ENCODE measurements at places on chromosomes 1 and 21.

DNA sequence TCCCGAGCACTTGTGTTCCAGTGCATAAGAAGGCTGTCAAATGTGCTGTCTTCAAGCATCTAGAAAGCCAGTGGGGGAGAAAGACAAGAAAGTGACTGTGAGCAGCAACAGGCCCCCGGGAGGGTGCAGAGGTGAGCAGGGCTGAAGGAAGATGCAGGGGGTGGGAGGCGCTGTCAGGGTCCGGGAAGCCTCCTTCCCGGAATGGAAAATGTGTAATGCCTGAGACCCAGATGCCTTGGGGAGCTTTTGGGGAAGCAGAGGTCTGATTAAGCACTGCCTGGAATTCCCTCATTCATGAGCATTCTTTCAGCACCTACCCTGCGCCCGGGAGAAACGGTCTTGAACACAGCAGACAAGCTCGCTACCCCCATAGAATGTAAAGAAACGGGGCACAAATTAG lies 1.3 kb downstream of the NPHP4 start:
- DNase-seq = no peak

GRCh38 chr1:1359664-1360468 lies 1.5 kb upstream of the MXRA8 start:
- no peak for DNase-seq

DNA sequence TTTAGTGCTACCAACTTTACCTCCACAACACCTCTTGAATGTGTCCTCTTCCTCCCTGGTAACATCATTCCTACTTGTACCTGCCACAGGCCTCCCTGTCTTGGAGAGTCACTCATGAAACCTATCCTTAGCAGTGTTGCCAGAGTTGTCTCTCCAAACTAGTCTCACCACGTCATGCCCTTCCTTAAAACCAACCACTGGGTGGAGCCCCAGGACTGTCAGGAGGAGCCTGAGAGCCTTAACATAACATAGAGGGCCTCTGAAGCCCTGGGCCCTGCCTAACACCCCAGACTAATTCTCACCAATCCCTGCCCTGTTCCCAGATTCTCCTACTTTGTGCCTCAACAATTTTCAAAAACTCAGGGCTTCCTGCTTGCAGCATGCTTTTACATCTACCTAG lies 65.3 kb downstream of the ZNF697 start:
- DNase-seq = peak; percentile 6

DNA sequence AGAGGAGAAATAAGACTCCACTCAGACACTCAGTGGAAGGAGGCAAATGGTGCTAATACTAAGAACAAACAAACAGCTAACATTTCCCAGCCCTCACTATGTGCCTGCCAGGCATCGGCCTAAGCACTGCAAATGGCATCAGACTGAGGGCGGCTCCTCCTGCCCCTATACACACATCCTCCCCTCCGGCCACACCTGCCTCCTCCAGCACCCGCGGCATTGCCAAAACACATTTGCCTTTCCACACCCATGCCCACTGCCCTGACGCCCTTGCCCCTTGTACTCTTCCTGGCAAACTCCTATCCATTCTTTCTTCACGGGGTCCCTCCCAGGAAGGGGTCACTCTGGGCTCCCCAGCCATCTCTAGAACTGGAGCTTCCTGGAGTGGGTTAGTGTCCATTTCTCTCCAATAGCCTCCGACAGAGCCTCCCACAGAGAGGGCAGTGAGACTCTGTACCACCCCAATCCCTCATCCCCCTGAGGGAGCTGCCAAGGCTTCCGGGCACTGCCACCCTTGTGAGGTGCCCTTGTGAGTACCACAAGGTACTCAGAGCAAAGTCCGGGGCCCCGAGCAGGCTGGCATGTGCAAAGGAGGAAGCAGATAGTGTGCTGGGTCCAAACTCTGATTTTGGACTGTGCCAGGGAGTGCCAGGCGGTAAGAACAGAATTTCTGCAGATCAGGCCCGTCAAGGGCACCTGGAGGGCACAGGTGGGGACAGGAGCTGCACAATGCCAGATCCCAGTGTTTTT lies 959 bp downstream of the AKR7A3 start:
- no peak for DNase-seq

GRCh38 chr1:167171286-167171929 lies 49.3 kb upstream of the POU2F1 start:
- DNase-seq = no peak

DNA sequence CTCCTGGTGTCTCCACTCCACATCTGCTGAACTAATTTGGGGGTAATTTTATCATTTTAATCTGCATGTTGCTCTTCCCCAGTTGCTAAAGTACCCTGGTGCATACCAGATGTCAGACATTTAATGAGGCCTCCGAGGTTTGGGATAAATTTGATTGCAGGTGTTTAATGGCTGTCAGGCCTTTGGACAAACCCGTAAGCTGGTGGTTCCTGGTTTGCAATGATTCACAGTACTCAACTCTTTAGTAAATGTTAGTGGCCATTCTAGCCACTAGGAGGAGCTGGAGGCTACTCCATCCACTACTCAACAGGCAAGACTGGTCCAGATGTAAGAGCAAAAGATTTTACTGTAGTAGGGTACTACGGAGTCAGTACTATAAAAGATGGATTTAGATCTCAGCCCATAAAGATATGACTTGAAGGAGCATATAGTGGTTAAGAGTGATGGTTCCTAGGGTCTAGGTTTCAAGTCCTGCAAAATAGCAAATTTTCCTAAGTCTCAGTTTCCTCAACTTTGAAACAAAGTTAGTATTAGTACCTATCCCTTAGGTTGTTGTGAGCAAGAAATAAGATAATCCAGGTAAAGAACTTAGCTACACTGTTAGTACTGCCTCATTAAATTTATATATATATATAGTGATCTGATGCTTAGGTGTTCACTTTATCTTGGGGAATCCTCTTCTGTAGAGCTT lies 132.8 kb downstream of the SNX7 start:
- peak; percentile 22 for DNase-seq

GRCh38 chr1:197210426-197210825 lies 57.6 kb upstream of the CRB1 start:
- DNase-seq = no peak

- no peak for DNase-seq
Observed at GRCh38 chr1:25204797-25205480, 27.4 kb downstream of the SYF2 start.

DNA sequence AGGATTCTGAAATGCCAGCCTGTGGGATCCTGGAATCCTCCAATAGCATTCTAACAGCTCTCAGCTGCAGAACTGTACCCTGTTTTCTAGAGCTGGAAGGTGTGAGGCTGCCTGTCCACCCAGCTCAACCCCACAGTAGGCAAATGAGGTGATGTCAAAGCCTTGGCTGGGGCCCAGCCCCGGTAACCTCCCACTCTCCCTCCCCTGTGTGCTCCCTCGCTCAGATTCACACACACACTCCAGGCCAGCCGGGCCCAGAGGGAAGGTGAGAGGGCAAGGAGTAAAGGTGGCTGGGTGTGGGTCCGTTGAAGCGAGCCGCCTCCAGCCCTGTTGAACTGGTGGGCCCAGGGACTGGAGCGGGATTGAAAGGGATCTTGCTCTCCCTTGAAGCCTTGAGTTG lies at the start of gene BSND:
Gene BSND, plus strand, starts transcription at position 257 of the 400 bp plus-strand sequence. CDS start 254 bp downstream, outside the sequence.
- DNase-seq = no peak

GRCh38 chr1:15400627-15401026 lies 9.1 kb upstream of the EFHD2 start:
- DNase-seq = no peak

DNA sequence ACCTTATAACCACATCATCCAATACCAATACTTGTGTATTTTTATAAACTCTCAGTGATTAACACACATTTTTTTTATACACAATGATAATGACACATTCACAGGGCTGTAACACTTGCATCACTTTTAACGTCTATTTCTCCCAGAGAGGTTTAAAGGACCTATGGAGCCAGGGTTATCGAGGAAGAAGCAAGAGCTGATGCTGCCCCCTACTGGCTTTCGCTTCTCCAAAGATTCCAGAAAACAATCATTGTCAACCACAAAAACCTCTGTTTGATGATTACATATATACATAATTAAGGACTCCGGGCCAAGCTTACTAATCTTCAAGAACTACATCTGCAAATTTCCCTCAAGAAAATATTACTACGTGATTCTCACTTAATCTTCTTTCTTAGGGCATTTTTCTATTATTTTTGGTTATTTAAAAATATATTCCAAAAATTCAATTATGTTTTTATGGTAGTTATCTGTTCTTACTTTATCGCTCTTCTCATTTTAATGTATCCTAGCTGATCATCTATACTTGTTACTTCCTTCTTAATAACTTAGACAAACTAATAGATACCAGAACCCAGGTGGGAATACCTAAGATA lies 214.5 kb downstream of the VAV3 start:
- peak; percentile 15 for DNase-seq

GRCh38 chr1:165153182-165153581 lies 203.3 kb downstream of the LMX1A start:
- no peak for DNase-seq

GRCh38 chr1:27662707-27663393 lies 9.1 kb downstream of the IFI6 start:
- peak; percentile 70 for DNase-seq

- no peak for DNase-seq
Observed at GRCh38 chr1:25927521-25928265, 21.5 kb upstream of the STMN1 start.

- no peak for DNase-seq
Observed at GRCh38 chr1:198597690-198598430, 41.0 kb upstream of the PTPRC start.

DNA sequence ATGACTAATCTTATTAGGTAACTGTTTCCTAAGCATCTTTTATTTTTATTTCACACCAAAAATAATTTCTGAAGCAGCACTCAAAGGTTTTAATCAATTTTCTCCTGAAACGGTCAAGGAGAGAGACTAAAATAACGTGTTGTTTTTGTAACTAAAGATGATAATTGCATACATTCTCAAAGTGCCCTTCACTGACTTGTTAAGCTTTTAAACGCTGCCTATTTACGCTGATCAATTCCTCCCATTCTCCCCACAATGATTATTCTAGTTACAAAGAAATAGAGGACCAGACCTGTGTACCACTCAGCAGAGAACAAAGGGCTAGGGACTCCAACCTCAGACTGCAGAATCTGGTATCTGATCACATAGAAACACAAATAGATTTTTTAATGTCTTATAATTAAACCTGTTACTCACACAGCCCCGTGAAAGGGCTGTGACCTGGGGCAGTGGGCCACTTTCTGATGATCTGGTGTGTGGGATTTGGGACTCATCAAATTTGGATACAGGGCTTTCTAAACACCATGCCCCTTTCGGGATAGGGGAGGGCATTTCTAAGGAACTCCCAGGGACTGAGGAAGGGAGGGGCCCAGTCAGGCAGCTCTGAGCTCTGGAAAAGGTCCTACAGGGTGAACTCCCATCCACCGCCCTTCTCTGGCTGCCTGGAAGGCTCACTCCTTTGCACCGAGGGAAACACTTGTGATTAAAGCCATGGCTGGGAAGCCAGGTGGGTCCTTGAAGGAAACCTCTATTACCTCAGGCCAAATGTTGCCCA lies 65.2 kb downstream of the BCAR3 start:
- DNase-seq = peak; percentile 21

- no peak for DNase-seq
Observed at GRCh38 chr1:21661886-21662285, 7.3 kb downstream of the RAP1GAP start.

DNA sequence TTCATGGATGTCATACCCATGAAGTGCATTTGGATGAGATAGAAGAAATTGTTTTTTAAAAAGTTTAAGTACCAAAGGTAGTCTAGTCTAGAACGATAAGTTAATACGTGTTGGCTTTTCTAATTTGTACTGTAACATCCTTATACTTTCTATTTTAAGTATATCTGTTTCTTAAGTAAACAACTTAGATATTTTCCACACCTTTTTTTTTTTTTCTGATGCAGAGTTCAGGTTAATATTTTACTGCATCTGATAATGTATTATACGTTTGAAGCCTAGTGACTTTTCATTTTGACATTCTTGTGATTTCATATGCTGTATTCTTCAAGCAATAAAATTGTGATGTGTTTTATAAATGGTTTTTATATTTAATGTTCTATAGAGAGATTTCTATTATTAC lies 16.5 kb downstream of the DR1 start:
- no peak for DNase-seq

GRCh38 chr1:172770071-172770470 lies 111.2 kb downstream of the FASLG start:
- DNase-seq = no peak

DNA sequence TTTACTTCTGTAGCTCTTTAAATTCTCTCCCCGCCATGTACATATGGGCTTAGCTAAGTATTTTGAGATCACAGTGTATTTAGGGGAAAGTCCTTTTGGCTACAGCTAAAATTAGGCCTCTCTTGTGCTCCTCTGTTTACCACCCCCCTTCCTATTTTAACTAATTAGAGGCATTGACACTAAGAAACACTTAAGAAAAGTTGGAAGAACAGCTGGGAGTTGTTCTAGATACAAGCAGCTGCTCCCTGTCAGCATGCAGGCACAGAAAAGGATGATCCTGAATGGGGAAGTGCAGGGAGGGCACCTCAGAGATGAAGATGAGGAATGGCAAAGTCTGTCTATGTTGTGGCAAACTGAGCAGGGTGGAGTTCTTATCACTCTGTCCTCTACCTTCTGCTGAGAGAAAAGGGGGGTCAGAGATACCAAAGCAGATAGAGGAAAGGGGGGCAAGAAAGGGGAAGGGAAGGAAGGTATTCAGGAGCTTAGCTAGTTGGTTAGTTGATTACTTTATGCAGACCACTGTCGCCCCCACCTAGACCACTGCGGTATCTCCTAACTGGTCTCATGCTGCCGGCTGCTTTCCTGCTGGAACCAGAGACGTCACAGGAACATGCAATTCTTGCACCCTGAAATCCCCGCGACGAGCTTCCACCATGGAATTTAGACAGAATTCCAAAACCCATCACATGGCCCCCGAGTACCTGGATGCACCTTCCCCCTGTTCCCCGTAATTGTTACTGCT lies 82.4 kb upstream of the HOOK1 start:
- DNase-seq = no peak

GRCh38 chr21:45280178-45280821 lies 7.4 kb downstream of the POFUT2 start:
- DNase-seq = no peak

DNA sequence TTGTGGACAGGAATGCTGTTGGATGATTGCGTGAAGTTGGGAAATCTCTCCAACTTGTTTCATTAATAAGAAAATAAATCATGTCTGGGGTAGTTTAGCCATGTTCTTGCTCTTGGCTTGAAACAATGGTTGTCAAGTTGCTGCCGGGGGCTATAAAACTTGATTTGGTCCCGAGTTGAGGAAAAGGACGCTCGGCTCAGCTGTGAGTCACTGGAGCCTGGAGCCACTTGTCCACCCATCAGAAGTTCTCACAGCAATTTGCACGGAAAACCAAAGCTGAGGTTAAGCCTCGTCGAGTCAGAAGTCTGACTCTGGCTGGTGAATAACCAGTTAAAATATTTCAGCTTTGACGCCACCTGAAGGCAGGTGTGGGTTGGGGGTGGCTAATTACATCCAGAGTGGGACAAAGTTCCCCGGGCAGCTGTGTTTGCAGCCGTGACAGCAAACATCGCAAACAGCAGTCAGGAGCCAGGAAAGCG lies 19.7 kb upstream of the RIPK4 start:
- DNase-seq = no peak

All from amygdala (tissue), 56 donors.